ENCODE measurements at places on chromosomes 3 and 15.
A peak's percentile ranks its signal among the peaks of the same experiment; 100 is the strongest.

DNA sequence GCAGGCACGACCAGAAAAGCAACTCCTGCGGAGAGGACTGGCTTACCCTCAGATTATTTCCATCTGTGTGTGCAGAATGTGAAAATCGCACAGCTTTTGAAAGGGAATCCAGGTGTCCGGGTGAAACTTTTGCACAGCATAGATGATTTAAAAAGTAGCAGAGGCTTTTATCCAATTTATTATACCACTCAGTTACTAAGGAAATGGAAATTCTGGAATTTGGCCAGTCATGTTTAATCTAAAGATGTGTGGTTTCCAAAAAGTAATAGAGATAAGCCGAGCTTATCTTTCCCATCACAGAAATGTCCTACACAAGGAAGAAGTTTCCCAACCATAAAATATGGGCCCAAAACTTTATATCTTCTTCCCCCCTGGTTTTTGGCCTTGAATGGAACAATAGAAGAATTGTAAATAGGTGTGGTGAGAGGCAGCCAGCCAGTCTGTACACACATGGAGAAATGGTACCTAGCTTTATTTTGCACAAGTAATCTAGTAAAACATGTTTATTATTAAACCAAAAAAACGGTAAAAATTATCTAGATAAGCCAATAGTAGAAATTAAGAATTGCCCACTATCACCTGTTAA is 19.3 kb upstream of the SLC24A5 start:
- DNase-seq: peak; percentile 34

DNA sequence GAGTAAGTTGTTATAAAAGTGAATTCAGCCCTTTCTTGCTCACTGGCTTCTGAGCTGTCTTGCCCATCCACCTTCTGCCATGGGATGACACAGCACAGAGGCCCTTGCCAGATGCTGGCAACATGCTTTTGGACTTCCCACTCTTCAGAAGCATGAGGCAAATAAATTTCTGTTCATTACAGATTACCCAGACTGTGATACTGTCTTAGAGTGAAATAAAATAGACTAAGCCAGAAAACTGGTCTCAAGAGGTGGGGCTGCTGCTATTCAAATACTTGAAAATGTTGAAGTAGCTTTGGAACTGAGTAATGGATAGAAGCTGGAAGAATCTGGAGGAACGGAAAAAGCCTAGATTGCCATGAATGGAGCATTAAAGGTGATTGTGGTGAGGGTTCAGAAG is 170.4 kb downstream of the ZMAT3 start:
- DNase-seq: no peak

- DNase-seq: no peak
Observed at GRCh38 chr15:33506781-33507296, 196.1 kb downstream of the RYR3 start.

- DNase-seq: peak; percentile 58
Observed at GRCh38 chr3:29440413-29441305, 159.8 kb downstream of the RBMS3 start.

GRCh38 chr15:48062148-48062872 is 58.5 kb upstream of the SLC24A5 start:
- DNase-seq: peak; percentile 40

- no peak for DNase-seq
Observed at GRCh38 chr3:17459470-17459993, 282.9 kb downstream of the TBC1D5 start.

- DNase-seq: no peak
Observed at GRCh38 chr15:88658972-88659931, 20.4 kb downstream of the ISG20 start.

GRCh38 chr3:12797124-12797891 is 828 bp downstream of the CAND2 start:
- no peak for DNase-seq

DNA sequence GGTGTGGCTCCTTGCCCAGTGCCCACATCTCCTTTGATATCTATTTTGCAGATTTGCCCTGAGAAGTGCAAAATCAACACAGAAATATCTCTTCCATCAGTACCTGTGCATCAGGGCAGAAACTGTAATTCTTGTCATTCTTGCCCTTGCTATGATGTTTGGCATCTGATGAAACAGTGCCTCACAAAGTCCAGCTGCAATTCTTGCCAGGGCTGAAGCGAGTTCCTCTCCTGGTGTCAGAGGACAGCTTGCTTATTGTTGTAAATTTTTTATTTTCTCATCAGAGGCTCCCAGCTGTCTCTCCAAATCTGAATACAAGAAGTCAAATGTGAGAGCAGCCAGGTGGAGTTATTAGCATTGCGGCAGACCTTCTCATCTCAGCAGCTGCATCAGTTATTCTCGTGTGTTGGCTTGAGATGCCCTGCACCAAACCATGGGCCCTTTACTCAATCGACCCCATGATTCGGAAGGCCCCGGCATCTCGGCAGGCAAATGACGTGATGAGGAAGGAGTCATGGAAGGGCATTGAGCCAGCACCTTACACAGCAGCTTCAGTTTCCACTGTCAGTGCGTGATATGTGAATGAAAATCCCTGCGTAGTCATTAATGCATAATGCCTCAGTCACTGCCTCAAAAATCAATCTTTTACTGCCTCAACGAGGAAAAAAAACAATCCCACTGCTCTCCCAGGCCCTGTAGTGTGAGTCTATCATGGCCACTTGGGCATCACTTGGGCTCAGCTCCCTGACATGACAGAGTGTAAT is 93.4 kb downstream of the CCNL1 start:
- peak; percentile 23 for DNase-seq

GRCh38 chr3:10669490-10670048 is 146.5 kb upstream of the SLC6A11 start:
- DNase-seq: no peak

DNA sequence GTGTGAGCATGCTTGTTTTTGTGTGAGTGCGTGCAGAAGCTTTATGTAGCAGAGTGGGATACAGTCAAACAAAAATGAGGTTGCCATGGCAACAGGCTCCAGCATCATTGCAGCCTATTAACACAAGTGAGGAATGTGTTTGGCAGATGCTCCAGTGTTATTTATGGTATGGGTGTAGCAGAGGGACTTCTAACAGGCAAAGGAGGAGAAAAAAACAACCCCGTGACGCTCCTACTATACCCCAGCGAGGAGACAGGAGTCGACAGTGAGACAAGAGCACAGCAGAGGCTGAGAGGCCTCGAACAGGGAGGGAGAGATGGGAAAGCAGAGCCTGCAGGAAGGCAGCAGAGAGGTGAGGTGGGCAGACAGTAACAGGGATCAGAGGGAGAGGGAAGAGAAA is 4.9 kb downstream of the ADCY5 start:
- no peak for DNase-seq

GRCh38 chr15:89441295-89441812 is 55.0 kb downstream of the RHCG start:
- no peak for DNase-seq

GRCh38 chr15:55743729-55744655 is 1.0 kb upstream of the PRTG start:
- DNase-seq: no peak

DNA sequence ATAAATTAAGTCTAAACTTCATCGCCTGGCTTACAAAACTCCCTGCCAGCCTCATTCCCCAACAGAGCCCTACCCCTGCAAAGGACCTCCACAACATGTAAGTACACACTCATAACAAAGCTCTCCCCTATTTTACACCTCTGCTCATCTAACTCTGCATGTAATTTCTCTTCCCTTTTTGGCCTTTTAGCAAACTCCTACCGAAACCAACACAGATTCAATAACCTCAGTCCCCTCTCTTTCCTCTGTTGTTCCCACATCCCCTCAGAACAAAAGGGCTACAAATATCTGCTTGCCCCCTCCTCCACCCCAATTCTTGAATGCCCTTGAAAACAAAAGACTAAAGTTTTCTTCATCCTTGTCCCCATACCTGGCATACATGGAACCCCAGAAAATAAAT is 662 bp downstream of the UBL7 start:
- no peak for DNase-seq

DNA sequence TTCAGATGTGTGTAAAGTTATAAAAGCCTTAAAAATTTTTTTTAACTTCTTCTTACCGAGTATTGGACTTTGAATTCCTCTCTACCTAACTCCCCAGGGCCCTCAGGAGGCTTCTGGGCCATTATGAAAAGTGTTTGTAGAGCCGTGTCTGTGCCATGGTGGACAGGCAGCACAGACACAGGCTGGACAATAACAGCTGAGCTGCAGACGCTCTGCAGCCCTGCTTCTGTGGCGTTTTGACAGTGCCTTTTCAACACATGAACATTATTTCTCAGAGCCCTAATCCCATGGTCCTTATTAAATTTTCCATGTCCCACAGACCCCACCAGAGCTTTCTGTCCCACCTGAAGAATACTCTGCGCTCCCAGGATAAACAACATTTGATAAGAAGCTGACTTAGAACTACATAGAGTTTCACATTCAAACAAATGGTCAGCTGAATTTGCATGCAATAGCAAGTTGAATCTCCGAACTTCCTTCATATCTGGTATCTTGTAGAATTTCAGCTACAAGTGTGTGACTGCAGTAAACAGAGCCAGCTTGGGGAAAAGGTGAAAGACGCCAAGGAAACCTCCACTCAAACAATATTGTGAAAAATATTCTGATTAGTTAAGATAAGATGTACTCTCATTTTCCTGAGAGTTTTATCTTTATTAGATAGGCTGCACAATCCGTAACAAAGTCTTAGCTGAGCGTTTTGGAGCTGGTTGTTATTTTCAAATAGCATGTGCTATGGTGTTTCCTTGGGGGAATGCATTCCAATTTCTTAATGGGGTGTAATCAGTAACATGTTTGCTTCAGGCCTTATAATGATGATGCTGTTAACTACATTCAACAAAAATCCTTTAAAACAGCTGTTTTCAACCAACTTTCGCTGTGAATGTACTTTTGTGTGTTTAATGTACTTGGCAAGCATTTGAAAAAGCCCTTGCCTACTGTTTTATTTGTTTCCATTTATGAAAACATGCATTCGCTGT is 378.2 kb downstream of the MECOM start:
- DNase-seq: no peak

GRCh38 chr3:194573680-194574437 is 59.4 kb downstream of the TMEM44 start:
- DNase-seq: peak; percentile 21

DNA sequence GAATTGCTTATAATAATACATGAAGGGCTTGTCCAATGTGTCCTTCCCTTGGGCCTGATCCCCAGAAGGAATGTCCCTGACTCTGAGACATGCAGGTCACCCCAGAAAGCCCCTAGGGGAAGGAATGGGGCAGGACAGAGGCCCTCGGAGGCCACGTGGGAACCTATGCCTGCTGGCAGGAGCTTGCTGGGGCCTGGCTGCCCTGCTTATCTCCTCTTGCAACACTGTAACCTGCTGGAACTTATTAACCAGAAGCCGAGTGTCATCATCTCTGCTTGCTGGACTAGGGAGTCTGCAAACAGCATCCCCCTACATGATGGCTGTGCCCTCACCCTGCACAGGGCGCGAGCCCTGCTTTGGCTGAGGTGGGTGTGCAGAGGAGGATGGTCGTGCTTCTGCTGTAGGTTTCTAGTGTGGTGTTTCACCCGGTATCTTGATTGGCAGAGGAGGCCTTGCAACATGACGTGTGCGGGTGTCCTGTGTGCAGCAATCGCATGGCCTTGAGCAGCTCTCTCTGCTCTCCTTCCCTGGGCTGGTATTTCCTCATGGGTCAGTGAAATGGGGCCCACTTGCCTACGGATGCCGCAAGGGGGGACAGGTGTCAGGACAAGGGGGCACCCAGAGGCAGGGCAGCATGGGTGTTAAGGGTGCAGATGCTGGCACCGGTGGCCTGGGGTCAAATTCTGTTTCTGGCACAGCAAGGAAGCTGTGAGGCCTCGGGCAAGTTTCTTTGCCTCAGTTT is 5.0 kb downstream of the CHST13 start:
- DNase-seq: peak; percentile 80

GRCh38 chr3:108221393-108221792 is 831 bp downstream of the IFT57 start:
- no peak for DNase-seq

DNA sequence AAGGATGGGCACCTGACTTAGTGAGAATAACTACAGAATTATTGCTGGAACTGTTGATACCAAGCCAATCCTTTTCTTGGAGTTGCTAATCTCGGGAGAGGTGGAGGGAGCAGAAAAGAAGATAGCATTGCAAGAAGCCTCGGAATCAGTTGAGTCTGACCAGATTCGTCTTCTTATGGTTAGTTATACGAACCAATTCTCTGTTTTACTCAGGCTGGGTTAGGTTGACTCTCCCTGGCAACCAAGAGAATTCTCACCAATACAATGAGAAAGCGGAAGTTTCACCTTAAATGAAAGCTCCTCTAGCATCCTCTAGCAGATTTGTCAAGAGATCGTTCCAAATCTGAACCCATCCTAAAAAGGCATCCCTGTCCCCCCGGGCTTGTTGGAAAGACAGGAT is 43.5 kb upstream of the UBE2E1 start:
- no peak for DNase-seq

- no peak for DNase-seq
Observed at GRCh38 chr3:46861605-46862368, 1.5 kb downstream of the MYL3 start.

DNA sequence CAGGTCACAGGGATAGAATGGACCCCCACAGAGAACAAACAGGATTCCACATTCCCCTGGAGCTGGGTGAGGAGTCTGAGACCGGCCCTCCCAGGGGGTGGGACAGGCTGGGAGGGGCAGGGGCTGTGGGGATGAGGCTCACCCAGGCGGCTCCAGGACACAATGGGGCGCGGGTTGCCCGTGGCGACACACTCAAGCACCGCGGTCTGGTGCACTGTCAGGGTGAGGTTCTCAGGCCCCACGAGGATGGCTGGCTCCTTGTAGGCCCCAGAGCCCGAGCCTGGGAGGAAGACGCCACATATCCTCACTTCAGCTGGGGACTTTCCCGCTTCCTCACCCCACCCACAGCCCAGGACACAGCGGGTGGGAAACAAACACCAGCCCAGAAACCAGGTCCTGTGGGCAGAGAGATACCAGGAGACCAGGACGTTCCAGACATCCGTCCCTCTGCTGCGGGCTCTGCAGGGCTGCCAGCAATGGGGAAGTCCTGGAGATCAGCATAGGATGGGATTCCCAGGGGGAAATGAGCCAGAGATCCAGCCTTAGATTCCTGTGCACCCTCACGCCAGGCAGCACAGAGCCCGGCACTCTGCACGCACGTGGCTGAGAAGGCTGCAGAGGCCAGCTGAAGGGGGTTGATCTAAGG is 30.2 kb downstream of the RNU5B-1 start:
- no peak for DNase-seq

- DNase-seq: peak; percentile 4
Observed at GRCh38 chr3:158685159-158685558, 12.7 kb upstream of the LXN start.

GRCh38 chr3:49465270-49466034 is 4.6 kb upstream of the DAG1 start:
- DNase-seq: peak; percentile 59

DNA sequence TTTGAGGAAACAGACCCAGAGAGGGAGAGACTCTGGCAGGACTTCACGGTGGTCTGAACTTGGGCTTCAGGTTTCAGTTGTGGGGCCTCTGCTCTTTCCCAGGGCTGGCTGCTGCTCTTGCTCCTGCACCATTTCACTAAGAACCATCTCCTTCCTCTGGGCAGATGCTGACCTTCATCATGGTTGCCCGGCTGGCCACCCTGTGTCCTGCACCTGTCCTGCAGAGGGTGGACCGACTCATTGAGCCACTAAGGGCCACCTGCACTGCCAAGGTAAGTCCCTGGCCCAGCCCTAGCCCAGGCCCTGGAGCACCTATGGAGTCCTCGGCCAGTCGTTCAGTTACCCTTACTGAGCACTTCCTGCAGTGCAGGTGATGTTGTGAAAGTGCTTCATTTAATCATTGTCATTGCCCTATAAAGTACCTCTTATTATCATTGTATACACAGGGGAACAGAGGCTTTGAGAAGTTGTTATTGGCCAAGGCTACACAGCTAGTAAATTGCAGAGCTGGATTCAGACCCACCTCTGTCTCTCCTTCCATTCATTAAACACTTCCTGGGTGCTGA is 10.0 kb downstream of the RPL32 start:
- DNase-seq: no peak

- no peak for DNase-seq
Observed at GRCh38 chr3:159928071-159928491, 60.6 kb upstream of the IL12A start.
